ENCODE measurements at places on chromosomes 1 and 21.
A peak's percentile ranks its signal among the peaks of the same experiment; 100 is the strongest.

DNA sequence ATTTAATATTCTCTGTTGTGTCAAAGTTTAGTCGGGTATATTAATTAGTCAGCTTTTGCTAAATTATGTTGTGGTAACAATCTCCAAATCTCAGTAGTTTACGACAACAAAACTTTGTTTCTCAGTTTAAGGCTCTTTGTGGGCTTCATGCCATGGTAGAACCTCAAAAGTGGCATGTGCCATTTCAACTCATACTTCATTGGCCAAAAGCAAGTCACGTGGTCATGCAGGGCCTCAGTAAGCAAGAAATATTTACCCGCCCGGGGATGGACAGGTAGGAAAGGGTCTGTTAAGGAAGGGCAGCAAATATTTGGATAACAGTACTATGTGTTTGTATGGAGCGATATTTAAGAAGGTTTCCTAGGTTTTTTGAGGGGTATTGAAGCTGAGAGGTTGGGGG lies 38.6 kb downstream of the ITSN1 start:
- no peak for DNase-seq

DNA sequence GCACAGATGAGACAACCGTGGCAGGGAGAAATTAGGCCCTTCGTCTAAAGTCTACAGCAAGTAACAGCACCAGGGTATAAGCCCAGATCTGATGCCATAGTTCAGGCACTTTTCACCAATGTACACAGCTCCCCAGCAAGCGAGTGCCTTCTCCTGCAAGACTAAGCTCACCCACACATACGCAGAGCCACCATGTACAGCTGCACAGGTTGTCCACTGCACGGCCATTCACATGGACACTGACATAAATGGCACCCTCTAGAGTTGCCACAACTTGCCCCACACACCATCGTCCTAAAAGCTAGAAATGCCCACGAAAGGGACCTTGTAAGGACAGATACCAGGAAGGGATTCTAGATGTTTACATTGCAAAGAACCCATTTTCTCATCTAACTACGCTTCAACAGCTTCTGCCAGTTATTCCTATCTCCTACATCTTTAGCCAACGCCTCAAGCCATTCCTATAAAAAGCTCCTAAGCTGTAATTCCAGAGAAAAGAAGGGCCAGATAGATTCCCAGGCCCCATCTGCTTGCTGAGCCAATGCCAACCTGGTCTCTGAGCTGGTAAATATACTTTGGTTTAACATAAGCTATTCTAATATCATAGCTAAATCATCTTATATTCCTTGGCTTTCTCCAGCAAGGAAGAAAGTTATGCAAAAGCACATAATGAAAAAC lies 174.0 kb upstream of the KAZN start:
- no peak for DNase-seq

GRCh38 chr21:31180256-31181081 lies 142.2 kb upstream of the KRTAP19-8 start:
- DNase-seq = peak; percentile 72

DNA sequence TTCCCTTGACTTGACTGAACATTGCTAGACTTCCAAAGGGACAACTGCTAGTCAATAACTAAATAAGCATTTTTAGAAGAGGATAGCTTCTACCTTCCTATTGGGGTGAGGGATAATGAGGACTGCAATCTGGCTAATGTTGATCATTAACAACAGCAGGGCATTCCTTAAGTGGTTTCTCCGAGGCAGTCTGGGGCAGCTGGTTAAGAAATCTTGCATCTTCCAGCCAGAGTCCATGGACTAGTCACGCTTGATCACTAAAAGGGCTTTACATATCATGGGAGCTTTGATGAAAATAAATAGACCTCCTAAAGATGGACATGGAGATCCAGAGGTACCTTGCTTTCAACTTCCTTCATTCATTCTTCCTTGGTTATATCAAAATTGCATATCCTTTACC lies 329.4 kb upstream of the ESRRG start:
- DNase-seq = no peak

DNA sequence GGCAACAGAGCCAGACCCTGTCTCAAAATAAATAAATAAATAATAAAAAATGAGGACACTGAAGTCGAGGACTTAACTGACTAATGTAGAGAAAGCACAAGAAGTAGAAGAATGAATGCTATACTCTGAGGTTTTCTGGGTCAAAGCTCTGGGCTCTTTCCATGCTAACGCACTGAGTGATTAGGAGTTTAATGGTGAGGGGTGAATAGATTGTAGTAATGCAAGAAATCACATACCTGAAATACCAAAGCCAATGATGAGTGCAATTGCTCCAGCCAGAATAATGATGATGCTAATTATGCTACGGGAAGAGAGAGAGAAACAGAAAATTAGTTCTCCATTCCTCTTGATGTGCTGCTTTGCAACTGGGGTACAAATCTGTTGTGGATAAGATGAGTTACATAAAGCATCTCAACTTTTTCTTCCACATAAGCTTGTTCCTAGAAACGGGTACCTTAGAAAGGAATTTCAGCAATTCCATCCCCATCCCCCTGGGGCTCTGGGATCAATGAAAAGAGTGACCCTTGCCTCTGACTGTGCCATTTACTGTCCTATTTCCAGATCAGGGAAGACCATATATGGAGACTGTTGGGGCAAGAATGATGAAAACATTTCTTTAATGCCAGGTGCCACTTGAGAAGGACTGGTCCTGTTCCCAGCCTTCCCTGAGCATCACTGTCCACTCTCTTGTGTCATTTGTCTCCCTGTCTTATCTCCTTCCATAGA lies 40.7 kb downstream of the VTCN1 start:
- DNase-seq = no peak

- no peak for DNase-seq
These were observed 15.2 kb downstream of the CASQ2 start for GRCh38 chr1:115753361-115753760.

- DNase-seq = no peak
These were observed 12.4 kb upstream of the FAAP20 start for GRCh38 chr1:2206813-2207487.

- DNase-seq = peak; percentile 46
These were observed 645 bp downstream of the ATP6V0B start for GRCh38 chr1:43975249-43975961.

- DNase-seq = peak; percentile 38
These were observed 90.1 kb upstream of the IRF2BP2 start for GRCh38 chr1:234699795-234700665.

- no peak for DNase-seq
These were observed 7.6 kb downstream of the GNB1 start for GRCh38 chr1:1883092-1883873.

GRCh38 chr1:241020851-241021697 lies 335.9 kb downstream of the RGS7 start:
- no peak for DNase-seq

DNA sequence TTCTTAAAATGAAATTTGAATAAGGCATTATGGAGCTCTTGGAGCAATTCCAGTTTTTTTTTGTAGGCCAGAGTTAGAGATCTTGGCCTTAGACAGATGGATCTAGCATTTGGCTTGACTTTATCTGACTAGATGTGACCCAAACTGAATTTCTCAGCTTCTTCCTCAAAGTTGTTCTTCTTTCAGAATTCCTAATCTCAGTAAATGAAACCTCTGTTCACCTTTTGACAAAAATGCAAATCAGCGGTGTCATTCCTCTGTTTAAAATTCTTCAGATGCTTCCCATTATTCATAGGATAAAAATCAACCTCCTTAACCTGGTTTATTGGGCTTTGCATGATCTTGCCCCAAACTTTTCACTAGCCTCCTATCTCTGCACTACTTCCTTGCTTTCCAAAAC lies 177.6 kb downstream of the RASAL2 start:
- DNase-seq = no peak

GRCh38 chr1:209672705-209673630 lies 2.2 kb upstream of the G0S2 start:
- no peak for DNase-seq

DNA sequence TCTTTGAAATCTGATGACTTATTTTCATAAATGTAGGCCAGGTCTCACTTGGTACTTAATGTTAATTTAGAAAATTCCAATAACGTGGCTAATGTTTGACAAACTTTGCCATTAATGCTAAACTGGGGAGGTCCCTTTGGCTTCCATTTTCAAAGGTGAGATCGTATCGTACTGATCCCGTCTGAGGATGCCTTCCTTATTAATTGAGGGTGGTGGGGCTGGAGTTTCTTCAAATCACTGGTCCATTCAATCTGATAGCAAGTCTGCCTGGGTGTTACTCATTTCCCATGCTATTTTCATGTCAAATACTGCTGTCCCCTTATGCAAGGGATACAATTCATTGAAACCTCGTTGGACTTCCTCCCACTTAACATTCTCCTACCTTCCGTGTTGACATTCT lies 327.1 kb downstream of the DISC1 start:
- DNase-seq = no peak

- DNase-seq = peak; percentile 36
These were observed 66.4 kb downstream of the LMX1A start for GRCh38 chr1:165290148-165290547.

- DNase-seq = no peak
These were observed 45.8 kb upstream of the PDE9A start for GRCh38 chr21:42607525-42608102.

DNA sequence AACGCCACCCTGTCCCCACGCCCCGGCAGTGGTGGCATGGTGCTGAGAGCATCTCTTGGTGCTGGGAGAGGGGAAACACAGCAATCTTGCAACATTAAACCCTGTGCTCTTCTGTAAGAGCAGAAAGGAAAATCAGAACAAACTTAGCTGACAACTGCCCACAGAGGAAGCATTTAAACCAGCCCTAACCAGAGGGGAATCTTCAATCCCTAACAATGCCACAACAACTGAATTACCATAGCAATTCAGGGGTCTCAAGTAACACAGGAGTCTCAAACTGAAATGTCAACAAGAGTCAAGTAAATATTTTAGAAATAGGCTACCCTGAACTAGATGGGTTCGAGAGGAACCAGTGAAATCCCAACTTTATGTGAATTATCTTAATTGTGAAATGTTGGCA lies 1983.6 kb downstream of the NCAM2 start:
- no peak for DNase-seq

- DNase-seq = peak; percentile 25
These were observed 3.1 kb downstream of the OLIG2 start for GRCh38 chr21:33028773-33029384.

- no peak for DNase-seq
These were observed 7.8 kb downstream of the AGT start for GRCh38 chr1:230706020-230706699.

DNA sequence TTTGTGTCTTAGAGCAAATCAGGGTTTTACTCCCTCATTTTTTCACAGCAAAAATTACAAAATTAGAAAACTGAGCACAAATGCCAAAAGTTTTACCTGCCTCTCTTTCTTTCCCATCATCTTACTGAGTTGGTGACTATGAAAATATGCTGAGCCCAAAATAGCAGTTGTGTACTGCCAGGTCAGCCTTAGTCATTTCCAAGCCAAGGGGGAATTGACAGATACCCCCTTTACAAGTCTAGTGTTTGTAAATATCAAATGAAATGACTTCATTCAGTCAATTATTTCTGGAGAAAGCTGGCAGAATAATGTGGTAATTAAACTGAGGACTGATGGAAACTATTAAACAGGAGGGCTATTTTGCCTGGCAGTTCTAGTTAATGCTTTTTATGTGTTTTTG lies 11.4 kb upstream of the GORAB start:
- no peak for DNase-seq

DNA sequence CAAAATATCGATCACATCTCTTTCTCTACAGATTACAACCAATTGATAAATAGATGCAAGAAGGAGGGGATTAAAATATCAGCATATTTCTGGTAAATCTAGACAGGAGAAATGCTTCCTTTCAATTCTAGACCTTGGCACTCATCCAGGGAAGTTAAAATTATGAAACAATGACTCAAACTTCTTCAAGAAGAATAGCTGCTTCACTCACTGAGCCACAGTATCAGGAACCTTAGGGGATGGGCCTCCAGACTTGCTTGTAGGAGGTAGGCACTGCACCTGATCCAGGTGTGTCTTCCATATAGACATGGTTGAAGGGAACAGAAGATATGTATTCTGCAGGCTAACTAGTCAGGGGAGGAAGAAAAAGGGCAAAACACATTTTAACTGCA lies 9.8 kb downstream of the SLAMF7 start:
- DNase-seq = no peak

GRCh38 chr1:68347415-68347814 lies 102.3 kb downstream of the RPE65 start:
- DNase-seq = no peak

- DNase-seq = no peak
These were observed 33.0 kb upstream of the SIPA1L2 start for GRCh38 chr1:232662910-232663309.

DNA sequence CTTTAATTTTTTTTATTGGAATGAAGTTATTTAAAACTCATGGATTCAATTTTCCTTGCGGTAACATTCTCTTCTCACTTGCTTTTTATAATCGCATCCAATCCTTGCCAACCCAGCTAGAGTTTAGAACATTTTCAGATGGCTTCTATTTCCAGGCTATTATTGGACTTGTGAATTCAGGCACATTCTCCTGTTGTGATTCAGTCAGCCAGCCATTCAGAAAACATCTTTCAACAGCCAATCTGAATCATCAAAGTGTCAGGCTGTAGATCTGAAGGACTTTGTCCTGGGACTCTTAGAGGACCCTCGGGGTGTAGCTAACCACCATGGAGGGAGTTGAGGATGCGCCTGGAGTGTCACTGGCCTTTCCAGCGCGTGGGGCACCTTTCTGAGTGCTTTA lies 92.4 kb downstream of the PRDM2 start:
- DNase-seq = no peak

- no peak for DNase-seq
These were observed 191.4 kb downstream of the AKT3 start for GRCh38 chr1:243658594-243659105.

GRCh38 chr21:26445440-26445839 lies 127.6 kb downstream of the CYYR1 start:
- peak; percentile 63 for DNase-seq

GRCh38 chr1:240096974-240097373 lies 5.3 kb downstream of the FMN2 start:
- no peak for DNase-seq

- no peak for DNase-seq
These were observed 43.4 kb downstream of the FHAD1 start for GRCh38 chr1:15290382-15290781.

- DNase-seq = peak; percentile 30
These were observed 40.5 kb downstream of the UBE2G2 start for GRCh38 chr21:44761011-44761729.

- DNase-seq = no peak
These were observed 45.7 kb downstream of the PEX14 start for GRCh38 chr1:10520497-10520896.

DNA sequence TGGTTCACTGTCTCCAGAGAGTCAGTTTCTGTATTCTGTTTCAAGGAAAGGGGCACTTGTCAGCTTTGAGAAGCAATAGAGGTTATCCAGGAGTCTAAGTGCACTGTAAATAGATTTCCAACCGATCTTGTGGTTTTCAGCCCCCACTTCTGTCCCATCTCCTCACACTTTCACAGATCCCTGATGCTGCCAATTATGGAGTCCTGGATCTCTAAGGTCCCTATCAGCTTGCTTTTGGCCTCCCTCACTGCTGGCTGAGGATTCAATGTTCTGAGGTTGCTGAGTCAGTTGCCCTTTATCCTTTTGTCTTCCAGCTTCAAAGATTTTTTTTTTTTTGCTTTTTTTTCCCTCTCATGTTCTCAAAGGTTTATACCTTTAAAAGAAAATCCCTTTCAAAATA lies 98.4 kb downstream of the DIRAS3 start:
- peak; percentile 73 for DNase-seq

GRCh38 chr1:56868761-56869160 lies 14.2 kb downstream of the C8A start:
- no peak for DNase-seq

Measured in cardiac muscle cell (in vitro differentiated cells and primary cell).